ENCODE measurements at places on chromosomes 2 and 18.
A peak's percentile ranks its signal among the peaks of the same experiment; 100 is the strongest.

DNA sequence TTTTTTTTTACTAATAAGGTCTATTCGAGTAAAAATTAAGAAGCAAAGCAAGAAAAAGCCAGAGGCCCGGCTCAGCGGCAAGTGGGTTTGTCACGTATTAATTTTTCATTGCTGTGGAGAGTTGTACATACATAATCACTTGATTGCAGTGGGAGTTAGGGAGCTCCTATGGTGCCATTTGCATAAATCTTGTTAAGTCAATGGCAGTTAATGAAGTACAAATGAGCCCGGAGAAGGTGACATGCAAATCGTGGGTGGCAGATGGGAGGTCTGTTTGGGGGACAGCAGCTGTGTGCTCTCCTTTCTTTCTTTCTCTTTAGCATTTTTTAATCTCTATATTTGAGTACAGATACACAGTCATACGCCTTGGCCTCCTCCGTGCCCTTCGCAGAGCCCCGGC, 317.0 kb downstream of the AGAP1 start:
- no peak for DNase-seq

DNA sequence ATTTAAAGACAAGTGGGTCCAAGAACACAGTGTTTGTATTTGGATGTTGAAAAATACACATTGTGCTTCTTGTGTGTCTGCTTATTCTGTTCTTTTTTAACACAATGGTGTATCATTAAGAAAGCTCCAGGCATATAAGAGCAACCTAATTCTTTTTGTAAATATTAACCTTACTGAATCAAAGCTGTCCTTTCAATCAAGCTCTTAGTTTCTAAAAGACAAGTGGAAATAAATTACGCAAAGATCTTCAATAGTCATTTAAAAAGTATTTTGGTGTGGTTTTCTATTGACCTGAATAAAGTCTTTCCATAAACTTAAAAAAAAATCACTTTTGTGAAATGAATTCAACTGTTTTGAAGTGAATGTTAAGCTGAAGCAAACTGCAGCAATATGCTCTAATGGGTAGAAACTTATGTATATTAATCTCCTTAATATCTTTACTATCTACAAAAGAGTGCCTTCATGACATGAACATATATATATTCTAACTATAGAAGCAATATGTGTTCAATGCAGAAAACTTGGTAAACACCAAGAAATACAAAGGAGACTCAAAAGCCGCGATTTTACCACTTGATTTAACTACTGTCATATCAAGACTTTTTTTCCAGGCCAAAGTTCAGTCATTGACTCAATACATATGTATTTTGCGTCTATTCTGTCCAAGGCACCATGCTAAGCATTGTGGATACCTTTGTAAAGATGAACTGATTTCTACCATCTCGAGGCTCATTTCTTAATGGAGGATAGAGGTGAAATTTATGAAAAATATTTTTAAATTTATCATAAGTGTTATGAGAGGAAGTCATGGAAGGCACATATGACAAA, 97.7 kb downstream of the ARHGAP15 start:
- no peak for DNase-seq

DNA sequence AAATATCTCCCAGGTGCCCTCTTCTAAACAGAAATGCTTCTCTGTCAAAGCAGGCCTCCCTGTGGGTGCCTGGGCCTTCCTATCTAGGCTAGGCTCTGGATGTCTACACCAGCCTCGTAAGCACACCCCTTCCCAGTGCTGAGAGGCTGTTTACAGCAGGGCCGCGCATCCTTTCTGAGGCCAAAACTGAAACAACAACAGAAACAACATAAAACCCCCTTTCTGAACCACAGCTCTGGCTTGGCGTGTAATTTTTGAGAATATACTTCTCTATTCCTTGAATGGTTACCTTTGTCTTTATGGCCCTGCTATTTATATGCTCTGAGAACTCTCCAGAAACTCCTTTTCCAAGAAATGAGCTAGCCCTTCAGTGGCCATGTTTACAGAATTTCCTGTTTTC, 118.4 kb downstream of the BCL2L11 start:
- no peak for DNase-seq

- DNase-seq: no peak
These were observed 56.8 kb downstream of the POLR1A start for GRCh38 chr2:86048888-86049287.

- DNase-seq: no peak
These were observed 174.2 kb upstream of the RBMS1 start for GRCh38 chr2:160667811-160668210.

GRCh38 chr2:26612034-26612433, 29.1 kb downstream of the CIB4 start:
- no peak for DNase-seq

DNA sequence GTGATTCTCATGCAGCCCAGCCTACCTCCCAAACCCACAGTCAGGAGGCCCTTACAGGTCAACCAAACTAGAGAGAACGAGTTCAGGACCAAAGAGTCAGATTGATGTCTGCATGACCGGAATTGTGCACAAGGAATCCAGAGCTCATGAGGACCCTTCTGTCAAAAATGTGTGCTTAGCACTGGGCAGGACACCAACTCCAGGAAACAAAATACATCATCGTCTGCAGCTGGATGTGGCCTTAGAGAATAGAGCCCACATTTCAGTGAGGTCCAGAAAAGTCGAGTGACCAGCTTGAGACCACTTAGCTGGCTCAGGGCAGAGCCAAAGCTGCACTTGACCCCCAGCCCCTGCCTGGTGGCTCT, 3.2 kb downstream of the TNS1 start:
- no peak for DNase-seq

DNA sequence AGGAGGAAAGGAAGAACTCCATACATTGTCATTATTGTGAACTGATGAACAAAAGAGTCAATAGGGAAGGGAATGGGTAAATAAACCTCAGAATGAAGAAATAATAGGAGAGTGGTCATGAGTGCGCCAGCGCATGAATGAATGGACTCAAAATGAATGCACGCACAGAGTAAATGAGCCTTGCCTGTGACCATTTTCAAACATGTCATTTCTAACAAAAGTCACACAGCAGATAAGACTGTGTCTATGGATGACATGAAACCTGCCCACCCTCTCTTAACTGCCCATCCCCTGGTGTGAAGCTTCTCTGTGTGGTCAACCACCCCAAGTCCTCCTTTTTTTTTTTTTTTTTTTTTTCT, 121.1 kb upstream of the TEX51 start:
- DNase-seq: no peak

- DNase-seq: no peak
These were observed at the start of gene KLHL29 for GRCh38 chr2:23384551-23385343. Gene KLHL29, plus strand, starts transcription at chr2:23385179. Its CDS starts 177,018 bp downstream, at chr2:23562197.

DNA sequence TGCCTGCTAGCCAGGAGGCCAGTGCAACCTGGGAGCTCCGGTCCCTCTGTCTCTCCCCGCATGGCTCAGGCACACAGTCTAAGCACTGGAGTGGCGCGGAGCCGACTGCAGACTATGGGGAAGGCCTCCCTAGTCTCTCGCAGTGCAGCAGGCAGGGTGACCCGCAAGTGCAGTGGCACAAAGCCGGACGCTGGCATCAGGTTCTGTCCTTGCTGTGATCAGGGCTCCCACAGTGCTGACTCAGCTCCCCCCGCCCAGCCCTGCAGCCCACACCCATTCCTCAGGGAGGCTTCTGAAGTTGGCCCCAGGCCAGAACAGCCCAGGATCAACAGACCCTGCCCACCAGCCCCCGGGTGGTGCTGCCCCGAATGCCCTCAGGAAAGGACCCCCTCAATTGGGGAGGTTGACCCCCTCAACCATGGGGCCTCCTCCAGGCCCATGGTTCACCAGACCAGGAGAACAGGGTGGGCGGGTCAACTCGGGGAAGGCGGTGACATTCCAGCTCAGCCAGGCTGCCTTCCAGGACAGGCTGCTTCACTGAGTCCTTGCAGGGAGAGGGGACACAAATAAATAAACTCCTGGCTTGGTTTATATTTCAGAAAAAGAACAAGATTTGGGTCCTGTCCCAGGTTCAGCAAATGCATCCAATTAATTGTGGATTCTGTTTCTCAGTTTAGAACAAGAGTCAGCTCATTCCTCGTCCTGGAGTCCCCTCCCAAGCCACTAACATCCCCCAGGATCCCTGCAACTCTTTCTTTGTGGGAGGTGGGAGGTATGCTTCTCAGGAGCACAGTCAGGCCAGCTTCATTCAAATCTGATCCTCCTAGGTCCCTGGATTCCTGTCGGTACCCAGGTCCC, 12.2 kb downstream of the BIN1 start:
- no peak for DNase-seq

DNA sequence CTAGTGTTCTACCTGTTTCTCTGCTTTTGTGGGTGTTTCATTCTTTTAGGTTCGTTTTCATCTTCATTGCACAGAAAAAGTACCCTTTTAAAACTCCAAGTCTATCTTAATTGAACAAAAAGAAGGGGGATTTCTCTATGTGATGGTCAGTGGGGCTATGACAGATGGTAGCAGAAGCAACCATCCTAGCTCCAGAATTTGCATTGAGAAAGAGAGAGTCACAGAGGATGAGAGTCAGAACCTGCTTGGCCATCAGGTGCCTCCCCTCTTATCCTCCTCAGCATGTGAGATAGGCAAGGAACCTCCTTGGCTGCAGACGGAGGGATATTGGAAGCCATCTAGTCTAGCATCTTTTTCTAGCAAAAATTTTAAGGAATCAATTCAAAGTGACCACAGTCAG, 398.0 kb upstream of the DCC start:
- DNase-seq: no peak

- no peak for DNase-seq
These were observed 16.8 kb upstream of the ATP8B1 start for GRCh38 chr18:57819671-57820460.

GRCh38 chr2:73033142-73033765, 38.3 kb downstream of the SFXN5 start:
- DNase-seq: no peak

DNA sequence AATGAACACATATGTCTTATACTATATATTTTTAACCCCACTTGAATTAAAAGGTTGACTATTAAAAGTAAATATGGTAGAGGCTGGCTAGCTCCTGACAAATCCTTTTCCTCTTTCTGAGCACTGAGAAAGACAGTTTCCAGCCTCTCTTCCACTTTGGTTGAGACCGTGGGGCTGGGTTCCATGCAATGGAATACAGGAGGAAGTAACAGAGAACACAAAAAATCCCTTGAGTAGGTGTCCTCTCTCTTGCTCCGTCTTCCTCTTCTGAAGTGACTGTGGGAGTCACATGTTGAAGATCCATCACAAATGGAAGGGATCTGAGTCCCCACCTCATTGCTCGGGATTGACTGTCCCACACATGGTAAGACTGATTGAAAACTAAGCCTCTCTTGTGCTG, 36.6 kb upstream of the SIGLEC15 start:
- no peak for DNase-seq

DNA sequence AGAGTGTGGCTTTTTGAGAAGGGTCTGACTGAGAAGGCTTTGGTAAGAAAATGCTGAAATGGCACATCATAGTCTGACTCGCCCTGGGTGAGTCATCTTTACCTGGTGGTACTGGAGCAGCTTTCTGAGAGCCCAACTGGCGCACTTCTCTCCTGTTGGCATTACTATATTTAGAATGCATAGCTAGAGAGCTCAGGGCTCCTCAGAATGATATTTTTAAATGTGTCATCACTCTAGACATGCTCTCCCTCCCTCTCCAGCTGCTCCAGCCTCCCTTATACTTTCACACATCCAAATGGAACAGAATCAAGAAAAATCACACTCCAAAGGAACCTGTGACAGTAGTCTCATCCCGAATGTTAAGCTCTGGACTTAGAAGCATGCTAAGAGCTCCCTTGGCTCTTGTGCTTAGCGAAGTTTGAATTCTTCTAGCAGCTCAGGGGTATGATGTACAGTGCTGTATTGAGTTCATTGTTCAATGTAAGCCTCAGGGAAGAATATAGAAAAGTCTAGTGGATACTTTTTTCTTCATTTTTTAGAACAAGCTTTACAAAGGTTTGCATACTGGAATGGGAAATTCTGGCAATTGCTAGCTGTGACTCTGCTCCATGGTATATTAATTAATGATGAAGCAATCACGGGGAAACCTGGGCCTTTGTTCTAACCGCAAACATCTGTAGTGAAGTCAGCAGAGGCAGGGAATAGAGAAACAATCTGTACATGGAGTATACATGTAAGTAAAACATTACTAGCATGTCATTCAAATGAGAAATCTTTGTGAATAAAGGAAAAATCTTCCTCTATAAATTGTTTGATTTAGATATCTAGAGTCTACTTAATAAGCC, 751.2 kb upstream of the NRXN1 start:
- DNase-seq: no peak

DNA sequence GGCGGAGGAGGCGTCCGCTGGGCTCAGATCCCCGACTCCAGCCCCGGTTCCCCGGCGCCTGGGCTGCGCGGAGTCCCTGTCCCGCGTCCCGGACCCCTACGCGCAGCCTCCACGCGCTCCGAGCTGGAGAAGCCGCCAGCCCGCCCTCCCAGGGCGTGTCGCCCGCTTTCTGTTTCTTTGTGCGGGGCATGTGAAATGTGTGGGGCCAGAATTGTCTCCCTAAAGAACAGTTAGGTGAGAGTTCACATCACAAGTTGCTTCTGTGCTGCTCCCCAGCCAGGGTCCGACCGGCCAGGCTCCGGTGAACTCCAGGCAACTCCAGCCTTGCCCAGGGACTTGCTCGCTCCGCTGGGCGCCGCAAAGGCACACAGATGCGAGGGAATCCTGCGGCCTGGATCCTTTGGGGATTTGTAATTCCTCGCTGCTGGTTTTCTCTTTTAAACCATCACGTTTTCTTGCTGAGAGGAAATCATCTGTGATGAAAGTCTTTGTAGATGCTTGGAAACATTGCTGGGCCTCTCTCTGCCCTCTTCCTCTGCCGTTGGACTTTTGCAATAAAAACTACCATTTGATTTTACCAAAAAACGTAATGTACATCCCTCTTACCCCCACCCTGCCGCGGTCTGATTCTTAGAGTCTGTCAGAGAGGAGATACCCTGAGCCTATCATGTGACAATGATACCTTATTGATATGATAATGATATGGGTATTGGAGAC, 631 bp downstream of the GYPC start:
- no peak for DNase-seq

GRCh38 chr18:58645398-58645797, 16.5 kb upstream of the ALPK2 start:
- DNase-seq: peak; percentile 45

- DNase-seq: peak; percentile 20
These were observed 208.3 kb downstream of the EIPR1 start for GRCh38 chr2:3169106-3169870.

GRCh38 chr2:65789923-65790675, 357.7 kb upstream of the SPRED2 start:
- DNase-seq: no peak

- no peak for DNase-seq
These were observed 25.5 kb downstream of the B4GALT6 start for GRCh38 chr18:31658670-31659575.
